ENCODE measurements at places on chromosomes 2 and 18. TPM values are rescaled to one million over a fixed set of nuclear protein-coding genes. Genes with fewer than 3 reads are reported as not detected.

GRCh38 chr2:240239325-240239724, 98.9 kb upstream of the OTOS start:
- no peak for DNase-seq

DNA sequence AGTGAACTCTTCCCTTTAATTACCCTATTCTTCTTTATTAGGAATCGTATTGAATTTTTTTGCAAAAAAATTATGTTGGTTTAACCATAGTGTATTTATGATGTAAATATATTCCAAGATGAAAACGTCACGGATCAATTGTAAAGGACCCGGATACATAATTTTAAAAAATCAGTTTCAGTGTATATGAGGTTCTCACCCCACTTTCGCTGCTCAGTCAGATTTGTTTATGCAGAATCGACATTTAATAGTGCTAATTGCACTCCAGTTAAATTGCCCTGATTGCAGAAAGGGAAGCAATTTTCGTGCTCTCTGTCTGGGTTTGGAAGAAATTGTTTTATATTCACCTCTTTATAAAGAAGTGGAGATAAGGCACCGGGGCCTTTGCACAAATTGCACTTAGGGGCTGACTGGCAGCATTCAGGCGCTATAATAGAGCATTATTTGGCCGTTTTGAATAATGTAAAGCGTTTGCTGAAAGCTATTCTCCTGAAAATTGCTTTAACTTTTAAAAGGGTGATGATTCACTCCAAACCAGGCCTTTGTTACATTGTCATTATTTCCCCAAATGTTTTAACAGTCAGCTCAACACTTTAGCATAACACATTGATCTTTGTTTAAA, 3.0 kb upstream of the SP9 start:
- DNase-seq = no peak

- DNase-seq = peak; percentile 25
Observed at GRCh38 chr2:6877402-6878304, at the start of gene RSAD2. Gene RSAD2 (plus strand): TSS chr2:6877777. CDS start chr2:6877801, 24 bp downstream.

DNA sequence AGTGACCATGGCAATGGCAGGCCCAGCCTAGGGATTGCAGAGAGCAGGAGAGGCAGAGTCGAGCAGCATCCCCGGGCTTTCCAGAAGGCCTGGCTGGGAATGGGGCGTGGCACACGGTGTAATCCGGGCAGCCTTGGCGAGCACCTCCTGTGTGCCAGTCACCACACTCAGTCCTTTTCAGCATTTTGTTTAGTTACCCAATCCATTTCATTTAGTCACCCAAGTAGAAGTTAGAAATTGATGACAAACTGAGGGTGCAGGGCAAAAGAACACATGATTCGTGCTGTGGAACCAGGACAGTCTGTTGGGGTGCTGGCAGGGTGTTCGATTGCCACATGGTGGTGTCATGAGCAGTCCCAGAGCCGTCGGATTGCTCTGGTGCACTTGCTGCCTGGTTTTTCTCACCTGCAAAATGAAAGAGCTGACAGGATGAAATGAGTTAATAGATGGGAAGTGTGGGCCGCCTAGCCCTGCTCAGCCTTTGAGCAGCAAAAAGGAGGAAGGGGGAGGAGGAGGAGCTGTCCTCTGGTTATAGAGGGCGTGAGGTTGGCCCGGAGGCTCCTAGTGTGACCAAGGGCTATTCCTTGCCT, 299.4 kb downstream of the AGAP1 start:
- DNase-seq = peak; percentile 64

- no peak for DNase-seq
Observed at GRCh38 chr2:113068706-113069485, 1.1 kb downstream of the IL1F10 start.

GRCh38 chr2:150211164-150211631, 276.3 kb downstream of the RND3 start:
- no peak for DNase-seq

- DNase-seq = peak; percentile 41
Observed at GRCh38 chr18:77208964-77209363, 40.7 kb upstream of the GALR1 start.

- DNase-seq = no peak
Observed at GRCh38 chr2:121748202-121748601, 7.2 kb upstream of the TSN start.

DNA sequence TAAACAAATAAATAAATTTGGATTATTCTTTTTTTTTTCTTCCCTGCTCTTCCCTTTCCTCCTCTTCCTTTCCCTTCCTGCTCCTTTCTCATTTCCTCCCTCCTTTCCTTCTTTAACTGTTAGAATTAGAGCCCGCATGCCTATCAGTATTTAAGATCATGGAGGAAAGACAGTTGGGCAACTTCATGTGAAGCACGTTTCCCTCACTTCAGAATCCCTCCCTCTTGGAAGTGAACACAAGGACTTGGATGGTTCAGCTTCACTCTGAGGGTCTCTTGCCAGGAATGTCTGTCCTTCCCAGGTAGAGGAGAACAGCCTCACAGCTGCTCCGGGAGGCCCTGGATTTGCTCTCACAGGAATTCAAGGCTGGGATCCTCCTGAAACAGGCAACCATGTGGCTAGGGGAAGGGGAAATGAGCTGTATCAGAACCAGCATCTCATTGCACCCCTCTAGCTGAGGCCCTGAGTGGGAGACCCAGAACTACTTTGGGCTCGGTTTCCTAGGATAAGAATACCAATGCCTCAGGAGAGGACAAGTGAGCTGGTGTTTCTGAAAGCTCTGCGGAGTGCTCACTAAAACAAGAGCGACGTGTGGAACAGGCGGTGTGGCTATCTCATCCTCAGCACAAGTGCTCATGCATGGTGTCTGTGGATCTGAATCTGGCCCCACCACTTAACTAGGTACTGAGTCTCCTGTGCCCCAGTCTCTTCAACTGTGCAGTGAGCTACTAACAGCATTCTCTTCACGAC, 230.5 kb downstream of the MYCN start:
- no peak for DNase-seq

DNA sequence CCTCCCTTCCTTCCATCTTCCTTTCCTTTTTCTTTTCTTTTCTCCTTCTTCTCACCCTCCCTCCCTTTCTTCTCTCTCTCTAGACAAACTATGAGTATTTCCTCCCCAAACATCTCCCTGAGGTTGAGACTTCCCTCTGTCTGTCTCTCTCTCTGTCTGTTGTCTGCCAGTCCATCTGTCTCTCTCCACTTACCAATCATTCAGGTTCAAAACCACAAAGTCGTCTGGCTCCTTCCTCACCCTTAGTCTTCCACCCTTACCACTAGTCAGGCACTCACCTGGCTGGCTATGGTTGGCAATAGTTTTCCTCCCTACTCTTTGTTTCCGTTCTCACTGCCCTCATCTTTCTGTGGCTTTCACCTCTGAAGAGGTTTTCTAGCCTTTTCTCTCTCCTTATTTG, 12.9 kb downstream of the CCL20 start:
- DNase-seq = no peak

GRCh38 chr2:176171351-176172006, 14.4 kb downstream of the HOXD3 start:
- no peak for DNase-seq

DNA sequence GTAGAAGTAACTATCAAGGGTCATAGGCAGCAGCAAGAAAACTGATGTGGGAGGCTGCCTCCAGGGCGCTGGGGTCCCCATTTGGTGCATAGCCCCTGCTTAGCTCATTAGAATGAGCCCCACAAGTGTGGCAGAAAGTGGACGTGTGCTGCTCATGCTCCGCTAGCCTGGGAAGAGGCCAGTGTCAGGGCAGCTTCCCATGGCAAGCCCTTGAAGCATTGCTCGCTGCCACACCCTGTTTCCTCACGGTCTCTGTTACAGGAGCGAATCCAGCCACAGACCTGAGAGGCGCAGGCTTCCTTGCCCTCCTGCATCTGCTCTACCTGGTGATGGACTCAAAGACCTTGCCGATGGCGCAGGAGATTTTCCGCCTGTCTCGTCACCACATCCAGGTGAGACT, 22.5 kb downstream of the ELMOD3 start:
- DNase-seq = no peak

- DNase-seq = no peak
Observed at GRCh38 chr2:79373358-79374130, 139.3 kb upstream of the CTNNA2 start.

- no peak for DNase-seq
Observed at GRCh38 chr2:170332676-170333402, 154.9 kb downstream of the MYO3B start.

DNA sequence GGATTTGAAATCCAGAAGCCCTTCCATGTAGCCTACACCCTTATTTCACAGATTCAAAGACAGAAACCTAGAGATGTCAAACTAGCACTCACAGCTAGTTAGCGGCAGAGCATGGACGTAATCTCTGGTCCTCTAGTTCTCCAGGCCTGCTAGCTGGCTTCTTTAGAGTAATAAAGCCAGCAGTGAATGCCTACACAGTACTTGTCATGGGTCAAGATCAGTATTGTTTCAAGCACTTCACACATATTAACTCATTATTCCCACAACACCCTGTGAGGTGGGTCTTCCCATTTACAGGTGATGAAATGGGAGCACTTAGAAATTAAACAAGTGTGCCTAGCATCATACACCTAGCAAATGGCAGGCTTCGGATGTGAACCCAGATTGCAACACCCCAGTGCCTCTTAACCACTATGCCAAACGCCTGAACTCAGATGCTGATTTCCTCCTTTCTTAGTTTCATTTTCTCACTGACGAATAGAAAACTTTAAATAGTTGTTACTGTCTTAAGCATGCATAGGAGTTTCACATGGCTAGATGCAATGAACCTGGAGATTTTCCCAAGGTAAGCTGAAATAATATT, 14.5 kb upstream of the ZBTB14 start:
- DNase-seq = no peak

DNA sequence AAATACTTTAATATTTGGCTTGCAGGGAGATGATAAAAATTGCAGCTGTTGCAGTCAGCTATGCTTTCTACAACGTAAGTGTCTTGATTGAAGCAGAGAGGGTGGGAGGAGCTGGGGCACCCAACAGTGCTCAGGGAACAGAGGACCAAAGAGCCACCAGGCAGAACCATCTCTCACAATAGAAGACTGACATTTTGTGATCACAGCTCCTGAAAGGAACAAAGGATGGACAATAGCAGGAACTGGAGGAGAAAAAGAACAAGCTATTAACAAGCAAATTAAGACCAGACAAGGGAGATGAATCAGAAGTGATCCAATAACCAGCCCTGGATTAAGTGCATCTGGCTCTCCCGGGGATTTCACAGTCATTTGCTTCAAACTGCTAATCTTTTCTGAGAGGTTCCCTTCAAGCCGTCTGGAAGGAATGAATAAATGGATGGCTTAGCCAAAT, 65.7 kb upstream of the SMAD2 start:
- DNase-seq = no peak

DNA sequence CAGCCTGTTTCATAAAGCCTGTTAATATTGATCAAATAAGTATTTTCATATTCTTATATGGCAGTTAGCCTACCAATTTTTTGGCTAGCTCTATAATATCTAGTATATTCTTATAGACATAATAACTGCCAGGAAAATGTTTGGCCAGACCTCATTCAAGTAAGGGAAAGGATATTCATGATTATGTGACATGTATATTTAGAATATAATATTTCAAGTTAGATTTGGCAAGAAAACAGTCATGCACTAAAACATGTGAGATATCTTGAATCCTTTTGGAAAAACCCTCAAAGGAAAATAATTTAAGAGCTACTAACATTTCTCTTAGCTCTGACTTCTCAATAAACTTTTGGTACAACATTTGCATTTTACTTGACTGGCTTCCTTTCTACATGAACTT, 694.1 kb downstream of the PLCL1 start:
- DNase-seq = no peak

- DNase-seq = no peak
Observed at GRCh38 chr2:105876191-105876590, 131.5 kb downstream of the NCK2 start.

- DNase-seq = no peak
Observed at GRCh38 chr2:121949271-121949670, 193.8 kb downstream of the TSN start.

DNA sequence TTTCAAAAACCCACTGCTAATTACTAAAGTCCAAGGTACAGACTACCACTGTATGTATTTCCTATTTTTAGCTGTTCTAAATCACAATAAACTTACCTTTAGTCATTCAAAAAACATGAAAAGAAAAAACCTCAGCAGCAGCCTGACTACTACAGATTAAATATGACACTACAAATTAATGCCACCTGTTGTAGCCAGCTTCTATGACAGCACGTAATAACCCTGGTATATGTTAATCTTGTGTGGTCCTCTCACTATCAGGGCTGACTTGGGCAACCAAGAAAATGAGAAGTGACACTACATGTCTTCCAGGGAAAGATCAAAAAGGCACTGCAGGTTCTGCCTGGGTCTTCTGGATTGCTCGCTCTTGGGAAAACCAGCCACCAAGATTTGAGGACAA, 90.6 kb upstream of the FAM124B start:
- no peak for DNase-seq

DNA sequence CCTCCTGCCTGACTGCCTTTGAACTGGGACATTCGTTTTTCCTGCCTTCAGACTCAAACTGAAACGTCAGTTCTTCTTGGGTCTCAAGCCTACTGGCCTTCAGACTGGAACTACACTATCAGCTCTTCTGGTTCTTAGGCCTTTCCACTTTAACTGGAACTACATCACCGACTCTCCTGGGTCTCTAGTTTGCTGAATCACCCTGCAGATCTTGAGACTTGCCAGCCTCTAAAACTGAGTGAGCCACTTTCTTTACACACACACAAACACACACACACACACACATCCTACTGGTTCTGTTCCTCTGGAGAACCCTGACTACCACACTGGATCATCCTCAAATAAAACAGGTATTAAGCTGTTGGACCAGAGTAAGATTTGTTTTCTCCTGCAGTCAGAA, 46.7 kb upstream of the ATL2 start:
- no peak for DNase-seq

GRCh38 chr2:166634706-166635105, 140.7 kb upstream of the SCN7A start:
- no peak for DNase-seq

DNA sequence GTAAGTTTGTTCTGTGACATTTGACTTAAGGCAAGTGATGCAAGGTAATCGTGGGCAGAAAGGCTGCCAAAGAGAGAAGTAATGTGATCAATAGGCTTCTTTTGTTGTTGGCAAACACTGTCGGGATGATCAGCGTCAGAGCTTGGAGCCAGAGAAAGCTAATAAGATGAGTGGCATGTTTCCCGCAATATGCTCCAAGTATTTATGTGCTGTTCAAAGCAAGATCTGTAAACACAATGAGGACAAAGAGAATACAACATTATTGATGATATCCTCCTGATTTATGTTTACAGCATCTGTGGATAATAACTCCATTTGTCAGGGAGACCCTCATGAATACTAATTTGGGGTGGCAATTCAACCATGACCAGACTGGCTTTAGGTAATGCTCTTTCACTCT, 603.3 kb downstream of the TDRD15 start:
- DNase-seq = no peak

The ALPG gene
- not detected for total RNA-seq

The ELOA2 gene
- total RNA-seq = not detected

The PLEKHH2 gene
- 1.1 TPM for total RNA-seq

The TMEM18 gene
- 9.4 TPM for total RNA-seq

The KLHL30 gene
- total RNA-seq = 22.0 TPM

The B3GNT7 gene
- total RNA-seq = 8.1 TPM

The SERPINB13 gene
- total RNA-seq = not detected

The XPO1 gene
- 66.0 TPM for total RNA-seq

The PLCL1 gene
- 100 TPM for total RNA-seq

All from left ventricle myocardium superior (tissue), 1 donor.